ENCODE measurements at places on chromosomes 1 and 21.

DNA sequence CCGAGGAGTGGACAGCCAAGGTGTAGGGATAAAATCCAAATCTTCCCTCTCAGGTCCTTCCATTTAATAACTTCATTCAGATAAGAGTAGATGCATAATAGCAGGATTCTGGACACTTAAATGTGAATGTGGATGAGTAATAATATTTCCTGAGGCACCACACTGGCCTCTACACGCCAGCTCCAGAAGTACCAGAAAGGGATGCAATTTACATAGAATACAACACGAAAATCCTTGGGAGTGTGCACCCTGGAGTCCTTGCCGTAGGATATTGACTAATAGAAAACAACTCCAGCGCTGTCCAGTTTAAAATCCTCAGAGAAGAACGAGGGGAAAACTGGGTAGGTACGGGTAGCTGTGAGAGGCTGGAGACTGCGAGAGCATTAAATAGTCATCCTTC is 6.9 kb downstream of the PLXNA2 start:
- DNase-seq = no peak

- no peak for DNase-seq
Observed at GRCh38 chr1:83734420-83734819, 264.5 kb downstream of the TTLL7 start.

DNA sequence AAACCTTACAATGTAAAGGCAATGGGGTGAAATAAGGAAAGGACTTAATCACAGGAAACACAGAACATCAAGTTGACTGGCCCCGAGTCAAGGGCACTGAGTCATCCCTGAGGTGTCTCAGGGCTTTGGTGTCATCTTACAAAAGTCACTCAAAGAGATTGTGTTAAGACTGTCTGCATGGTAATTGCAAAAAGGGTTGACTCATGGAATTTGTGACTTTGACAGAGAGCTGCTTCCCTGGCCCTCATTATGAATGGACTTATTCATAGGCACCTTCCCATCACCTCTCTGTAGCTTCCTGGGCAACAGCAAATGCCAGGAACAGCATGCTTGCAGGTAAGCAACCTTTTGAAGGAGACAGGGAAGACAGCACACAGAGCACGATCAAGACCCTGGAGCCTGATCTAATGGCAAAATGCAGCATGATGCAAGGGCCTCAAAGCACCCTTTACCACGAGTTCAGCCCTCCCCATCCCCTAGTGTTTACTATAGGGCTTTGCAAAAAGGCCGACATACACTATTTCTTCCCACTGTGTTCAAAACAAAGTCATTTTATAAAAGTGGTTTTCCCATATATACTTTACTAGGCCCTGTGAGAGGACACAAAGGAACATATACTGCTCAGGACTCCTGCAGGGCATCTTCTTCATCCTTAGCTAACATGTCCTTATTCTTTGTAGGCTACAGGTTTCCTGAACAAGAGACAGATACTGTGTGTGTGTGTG is 17.1 kb downstream of the ZP4 start:
- no peak for DNase-seq

DNA sequence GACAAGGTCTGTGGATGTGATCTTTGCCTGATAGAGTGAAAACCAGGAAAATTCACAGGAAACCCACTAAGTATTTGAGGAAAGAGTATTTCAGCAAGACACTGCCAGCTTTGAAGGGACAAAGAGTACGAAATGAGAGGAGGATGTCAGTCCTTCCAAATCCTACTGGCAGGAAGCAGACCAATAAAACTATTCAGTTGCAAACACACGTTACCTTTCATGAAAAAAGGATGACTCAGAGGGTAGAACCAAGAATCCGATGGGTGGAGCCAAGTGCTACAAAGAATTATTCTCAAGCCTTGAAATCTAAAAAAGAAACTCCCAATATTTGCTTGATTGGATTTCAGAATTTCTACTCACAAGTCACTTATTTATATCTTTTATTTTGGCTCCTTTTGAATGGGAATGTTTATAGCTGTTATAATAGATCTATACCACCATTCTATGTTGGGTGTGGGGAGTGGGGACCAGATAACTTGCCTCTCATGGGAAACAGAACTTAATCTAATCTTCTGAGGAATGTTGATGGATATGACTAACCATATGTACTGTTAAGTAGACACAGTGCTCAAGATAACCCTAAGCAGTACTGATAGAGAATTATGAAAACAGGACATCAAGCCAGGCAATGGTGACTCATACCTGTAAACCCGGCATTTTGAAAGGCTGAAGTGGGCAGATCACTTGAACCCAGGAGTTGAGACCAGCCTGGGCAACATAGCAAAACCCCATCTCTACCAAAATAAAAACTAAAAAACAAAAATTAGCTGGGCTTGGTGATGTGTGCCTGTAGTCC is 19.3 kb upstream of the HEATR1 start:
- no peak for DNase-seq

- DNase-seq = no peak
Observed at GRCh38 chr1:53431805-53432565, 27.2 kb upstream of the DMRTB1 start.

GRCh38 chr1:180154003-180154324 is 705 bp upstream of the QSOX1 start:
- no peak for DNase-seq

- DNase-seq = no peak
Observed at GRCh38 chr1:211616965-211617297, 38.0 kb upstream of the SLC30A1 start.

DNA sequence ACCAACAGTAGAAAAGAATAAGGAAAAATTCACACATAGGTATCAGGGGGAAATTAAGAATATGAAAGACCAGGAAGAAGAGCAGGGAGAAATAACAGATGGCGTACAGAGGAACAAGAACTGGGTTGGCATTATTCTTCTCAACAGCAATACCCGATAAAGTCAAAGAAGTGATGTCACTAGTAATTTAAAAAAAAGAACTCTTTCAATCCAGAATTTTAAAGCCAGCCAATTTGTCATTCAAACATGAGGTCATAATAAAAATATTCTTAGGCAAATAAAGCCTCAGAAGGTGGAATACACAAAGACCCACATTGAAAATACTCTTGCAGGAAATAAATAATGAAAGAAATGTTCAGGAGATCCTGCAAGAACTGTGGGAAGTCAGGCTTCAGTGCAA is 8.8 kb downstream of the NCMAP start:
- DNase-seq = no peak

DNA sequence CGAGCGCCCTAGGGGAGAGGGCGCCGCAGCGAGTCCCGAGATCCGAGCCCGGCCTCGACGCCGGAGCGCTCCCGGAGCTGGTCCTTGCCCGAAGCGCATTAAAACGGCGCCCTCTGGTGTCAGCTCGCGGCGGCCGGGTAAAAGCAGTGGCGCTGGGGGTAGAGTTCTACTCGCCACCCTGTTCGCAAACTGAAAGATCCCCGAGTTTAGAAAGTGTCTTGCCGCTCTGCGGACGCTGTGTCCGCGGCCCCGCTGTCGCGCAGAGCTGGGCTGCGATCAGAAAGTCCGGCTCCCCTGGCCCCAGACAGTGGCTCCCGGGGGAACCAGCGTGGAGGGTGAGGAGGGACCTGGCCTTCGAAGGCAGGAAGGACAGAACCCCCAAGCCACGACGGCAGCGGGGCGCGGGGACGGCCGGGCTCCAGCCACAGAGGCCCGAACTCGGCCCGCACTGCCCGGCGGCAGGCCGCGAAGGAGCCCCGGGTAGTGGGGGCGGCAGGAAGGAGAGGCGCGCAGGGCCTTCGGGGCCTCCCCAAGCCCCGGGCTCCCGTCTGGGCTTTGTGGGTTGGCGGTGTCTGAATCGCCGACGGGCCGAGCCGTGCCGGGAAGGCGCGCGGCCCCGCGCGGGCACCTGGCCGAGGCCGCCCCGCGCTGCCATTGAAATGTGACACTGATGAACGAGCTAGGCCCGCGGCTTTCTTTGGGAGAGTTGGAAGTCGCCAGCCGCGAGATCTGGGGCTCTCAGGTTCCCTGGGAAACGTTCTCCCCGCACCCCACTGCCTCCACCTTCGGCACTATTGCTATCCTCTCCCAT is 39.1 kb upstream of the NFIA start:
- peak; percentile 91 for DNase-seq

DNA sequence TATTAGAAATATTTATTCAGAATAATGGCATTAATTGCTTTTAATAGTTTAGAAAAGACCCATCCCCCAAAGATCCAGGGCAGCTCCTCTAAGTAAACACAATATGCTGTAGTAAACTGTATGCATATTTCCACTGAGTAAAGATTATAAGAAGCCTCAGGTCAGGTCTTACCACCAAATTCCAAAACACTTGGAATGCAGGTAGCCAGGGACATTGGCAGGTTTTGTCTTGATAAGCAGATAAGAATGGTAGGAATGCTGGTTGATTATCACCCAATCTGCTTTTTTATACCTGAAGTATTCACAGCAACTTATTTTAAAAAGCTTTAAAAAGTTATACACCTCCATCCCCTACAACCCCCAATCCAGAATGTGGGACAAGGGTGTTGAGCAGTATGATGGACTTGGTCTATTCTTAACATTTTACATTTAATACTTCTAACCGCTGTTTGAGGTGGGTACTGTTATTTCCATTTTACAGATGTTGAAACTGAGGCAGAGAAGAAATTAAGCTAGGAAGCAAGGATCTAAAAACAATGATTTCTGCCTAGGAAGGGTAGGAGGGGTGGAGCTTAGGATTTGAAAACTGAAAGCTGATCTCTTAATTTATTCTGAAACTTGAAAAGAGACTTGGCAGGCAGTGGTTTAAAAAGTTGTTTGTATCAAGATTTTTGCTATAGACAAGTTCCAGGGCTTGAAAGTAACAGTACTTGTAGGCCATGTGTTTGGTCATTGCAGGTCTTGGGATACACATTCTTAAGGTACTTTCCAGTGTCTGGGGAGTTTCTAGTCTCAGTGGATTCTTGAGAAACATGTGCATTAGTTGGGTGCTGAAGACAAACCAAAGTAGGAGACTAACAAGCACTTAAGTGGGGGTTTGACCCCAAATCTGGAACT is 15.6 kb upstream of the THEM4 start:
- DNase-seq = no peak

GRCh38 chr21:41671859-41672542 is 94.9 kb downstream of the RIPK4 start:
- no peak for DNase-seq

DNA sequence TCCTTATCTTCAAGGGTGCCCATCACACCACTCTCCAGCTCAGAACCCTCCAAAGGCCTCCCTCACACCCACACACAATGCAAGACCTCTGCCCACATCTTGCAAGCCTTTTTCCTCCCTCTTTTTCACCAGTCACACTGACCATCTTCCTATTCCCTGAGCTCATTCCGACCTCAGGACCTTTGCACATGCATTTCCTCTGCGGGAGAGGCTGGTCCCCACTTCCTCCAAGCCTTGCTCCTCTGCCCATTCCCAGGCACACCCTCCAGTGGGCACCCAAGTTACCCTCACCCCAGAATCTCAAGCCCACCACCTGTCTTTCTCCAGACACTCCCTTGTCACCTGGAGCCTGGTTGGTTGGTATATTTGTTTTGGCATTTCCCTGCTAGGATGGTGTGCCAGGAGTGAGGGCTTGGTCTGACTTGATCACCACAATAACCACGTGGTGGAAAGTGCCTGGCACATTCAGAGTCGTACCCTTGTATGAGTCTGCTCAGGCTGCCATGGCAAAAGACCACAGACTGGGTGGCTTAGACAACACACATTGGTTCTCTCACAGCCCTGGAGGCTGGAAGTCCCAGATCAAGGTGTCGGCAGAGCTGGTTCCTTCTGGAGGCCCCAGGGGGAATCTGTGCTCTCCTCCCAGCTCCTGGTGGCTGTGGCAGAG is 13.2 kb downstream of the MX2 start:
- no peak for DNase-seq

GRCh38 chr21:34875830-34876229 is 173.3 kb downstream of the RUNX1 start:
- DNase-seq = no peak

GRCh38 chr1:149925751-149926150 is 1.9 kb downstream of the SF3B4 start:
- no peak for DNase-seq

GRCh38 chr21:36117286-36117741 is 17.6 kb upstream of the CBR3 start:
- DNase-seq = no peak

- DNase-seq = no peak
Observed at GRCh38 chr1:182054698-182055326, 6.7 kb downstream of the ZNF648 start.

- DNase-seq = no peak
Observed at GRCh38 chr1:3042481-3042880, 21.2 kb downstream of the ACTRT2 start.

DNA sequence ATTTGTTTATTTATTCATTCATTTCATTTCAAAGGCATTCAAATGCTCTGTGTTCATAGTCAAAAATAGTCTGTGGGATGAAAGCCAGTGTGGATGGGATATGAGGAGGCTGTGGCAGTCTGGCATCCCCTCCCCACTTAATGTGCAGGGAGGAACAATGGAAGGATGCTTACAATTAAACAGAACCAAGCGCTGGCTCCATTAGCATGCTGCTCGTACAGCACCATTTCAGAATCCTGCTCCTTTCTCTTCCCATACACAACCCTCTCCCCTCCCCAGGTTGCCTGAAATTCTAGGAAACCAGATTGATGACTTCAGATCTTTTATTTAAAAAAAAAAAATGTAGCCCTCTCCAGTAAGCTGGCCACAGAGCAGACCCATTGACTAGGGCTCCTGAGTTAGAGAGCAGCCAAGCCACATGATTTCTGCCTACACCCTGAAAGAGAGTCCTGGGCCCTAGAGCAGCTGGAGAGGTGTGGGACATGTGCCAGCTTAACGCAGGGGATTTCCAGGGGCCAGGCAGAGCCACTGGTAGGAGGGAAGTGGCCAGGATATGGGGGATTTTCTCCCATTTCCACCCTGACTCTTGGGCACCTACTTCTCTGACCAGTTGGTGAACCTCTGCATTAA is 205.2 kb downstream of the ASTN1 start:
- no peak for DNase-seq

DNA sequence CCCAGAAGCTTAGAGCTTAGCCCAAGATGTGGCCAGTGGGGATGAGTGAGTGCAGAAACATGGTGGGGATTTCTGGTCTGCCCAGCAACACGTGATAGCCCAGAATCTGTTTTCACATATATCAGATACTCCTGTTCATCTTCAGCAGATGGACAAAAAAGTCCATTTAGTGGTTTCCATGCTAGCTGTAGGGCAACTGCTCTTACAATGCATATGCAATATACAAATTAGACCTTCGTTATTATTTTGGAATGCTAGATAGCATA is 96.9 kb upstream of the SGIP1 start:
- no peak for DNase-seq

Measured in ecto neural progenitor cell (in vitro differentiated cells).